ENCODE measurements at places on chromosomes 6 and 20.

DNA sequence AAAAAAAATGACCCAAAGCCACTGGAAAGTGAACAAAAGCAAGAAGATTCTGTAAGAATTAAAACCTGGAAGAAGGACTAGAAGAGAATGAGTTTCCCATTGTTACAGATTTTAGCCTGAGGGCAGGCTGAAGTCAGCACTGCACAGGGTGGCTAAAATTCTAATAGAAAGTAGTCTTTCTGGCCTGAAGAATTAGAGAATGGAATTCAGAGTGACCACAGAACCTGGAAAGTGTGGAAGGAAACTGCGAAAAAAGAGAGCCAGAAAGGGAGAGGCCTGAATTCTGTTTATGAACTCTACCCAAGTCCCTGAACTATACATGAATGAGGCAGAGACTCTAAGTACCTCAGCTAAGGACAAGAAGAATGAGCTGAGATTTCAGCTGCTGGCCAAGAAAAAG, 38.9 kb upstream of the FILIP1 start:
- DNase-seq, result no peak

DNA sequence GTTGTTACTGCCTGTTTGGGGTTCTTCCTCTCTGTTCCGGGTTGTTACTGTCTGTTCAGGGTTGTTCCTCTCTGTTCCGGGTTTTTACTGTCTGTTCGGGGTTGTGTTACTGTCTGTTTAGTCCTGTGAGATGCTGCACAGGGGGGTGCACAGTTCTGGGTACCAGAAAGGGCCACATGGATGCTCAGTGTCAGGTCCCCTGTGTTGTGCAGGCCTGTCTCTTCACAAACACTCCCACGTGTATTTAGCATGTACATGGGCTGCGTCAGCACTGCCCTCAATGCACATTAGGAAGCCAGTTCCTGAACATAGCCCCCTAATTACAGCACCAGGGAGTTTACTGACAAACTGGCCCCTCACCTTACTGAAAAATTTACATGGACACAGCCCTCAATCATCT, 118.5 kb downstream of the DLL1 start:
- DNase-seq, result no peak

DNA sequence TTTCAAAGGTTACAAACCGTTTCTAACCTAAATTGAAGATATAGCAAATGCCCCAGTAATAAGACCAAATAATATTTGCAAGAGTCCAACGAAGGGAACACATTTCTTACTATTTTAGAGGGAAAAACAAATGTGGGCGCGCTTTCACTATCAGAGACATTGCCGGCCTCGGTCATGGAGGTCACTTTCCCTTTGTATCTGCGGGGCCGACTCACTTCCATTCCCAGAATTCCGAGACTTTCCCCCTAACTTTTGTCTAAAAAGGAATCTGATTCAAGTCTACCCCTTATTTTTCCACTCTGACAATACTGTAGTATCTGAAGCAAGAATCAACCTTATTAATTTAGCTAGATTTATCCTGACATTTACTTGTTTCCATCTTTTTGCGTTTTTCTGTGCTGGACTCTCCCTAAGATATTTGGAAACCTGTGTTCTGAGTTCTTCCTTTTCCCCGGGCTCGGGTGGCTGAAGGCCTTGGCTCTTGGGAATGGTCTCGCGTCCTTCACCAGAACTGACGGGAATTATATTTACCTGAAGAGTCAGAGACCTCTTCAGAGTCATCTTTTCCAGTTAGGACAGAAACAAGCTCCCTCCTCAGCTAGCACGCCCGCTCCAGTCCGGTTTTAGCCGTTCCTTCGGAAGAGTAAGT, 71.8 kb upstream of the ZNF184 start:
- DNase-seq, result no peak

DNA sequence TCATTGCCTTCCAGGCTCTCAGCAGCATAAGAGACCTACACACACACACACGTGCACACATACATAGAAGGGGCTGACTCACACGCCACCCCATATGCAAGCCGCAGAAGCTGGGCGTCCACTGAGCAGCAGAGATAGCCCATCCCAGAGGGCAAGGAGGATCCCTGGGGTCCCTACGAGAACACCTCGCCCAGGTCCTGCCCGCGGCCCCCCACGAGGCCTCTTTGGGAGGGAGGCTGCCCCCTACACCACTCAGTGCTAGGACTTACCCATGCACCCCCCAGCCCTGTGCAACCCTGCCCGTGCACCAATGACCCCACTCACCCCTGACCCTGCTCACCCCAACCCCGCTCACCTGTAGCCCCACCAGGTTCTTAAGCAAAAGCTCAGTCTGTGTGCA, 20.6 kb upstream of the NTSR1 start:
- no peak for DNase-seq

- no peak for DNase-seq
These were observed 419.3 kb downstream of the PHF3 start for GRCh38 chr6:64054861-64055260.

GRCh38 chr20:20411402-20411801, 43.5 kb downstream of the INSM1 start:
- DNase-seq, result no peak

Measured in CD4-positive, alpha-beta T cell treated with Interleukin-4 for 4 hours (primary cell).